ENCODE measurements at places on chromosomes 13 and 19. TPM values are rescaled to one million over a fixed set of nuclear protein-coding genes. Genes with fewer than 3 reads are reported as not detected.

Gene SBK2
- not detected for total RNA-seq

Gene CCDC97
- 12.1 TPM for total RNA-seq

Gene LRRC63
- total RNA-seq: not detected

Gene CYP4F8
- total RNA-seq: not detected

Gene SIAH3
- total RNA-seq: not detected

Gene FSD1
- total RNA-seq: 5.1 TPM

Gene SIGLECL1
- not detected for total RNA-seq

Gene NOSIP
- 61.2 TPM for total RNA-seq

Measured in airway epithelial cell (primary cell).